AG08395 (cell line): ENCODE measurements at places on chromosomes 4 and X.

GRCh38 chr4:8325291-8325973 lies 55.9 kb downstream of the HTRA3 start:
- no peak for DNase-seq

- DNase-seq, result no peak
Measured at GRCh38 chr4:32485956-32486355, 1765.8 kb downstream of the PCDH7 start.

- peak; percentile 99 for DNase-seq
Measured at GRCh38 chr4:1309261-1310010, 19.7 kb downstream of the MAEA start.

- no peak for DNase-seq
Measured at GRCh38 chr4:122742933-122743829, 10.7 kb downstream of the BBS12 start.

DNA sequence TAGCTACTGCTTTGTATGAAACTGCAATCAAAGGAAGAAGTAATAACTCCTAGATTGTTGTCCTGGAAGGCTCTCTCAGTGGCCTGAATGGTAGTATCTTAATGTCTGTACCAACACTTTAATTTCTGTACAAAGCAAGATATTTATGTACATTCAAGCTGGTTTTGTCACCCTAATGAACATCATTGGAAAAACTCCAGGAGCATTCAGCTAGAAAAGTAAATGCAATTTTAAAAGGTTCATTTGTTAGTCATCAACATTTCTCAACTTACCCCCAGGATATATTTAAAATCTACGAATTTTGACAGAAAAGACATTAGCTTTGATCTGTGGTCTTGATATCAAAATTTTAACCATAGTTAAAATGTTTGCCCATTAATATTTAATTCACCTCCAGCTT lies 80.0 kb upstream of the FGF13 start:
- no peak for DNase-seq

GRCh38 chr4:32148111-32148666 lies 1428.0 kb downstream of the PCDH7 start:
- no peak for DNase-seq

DNA sequence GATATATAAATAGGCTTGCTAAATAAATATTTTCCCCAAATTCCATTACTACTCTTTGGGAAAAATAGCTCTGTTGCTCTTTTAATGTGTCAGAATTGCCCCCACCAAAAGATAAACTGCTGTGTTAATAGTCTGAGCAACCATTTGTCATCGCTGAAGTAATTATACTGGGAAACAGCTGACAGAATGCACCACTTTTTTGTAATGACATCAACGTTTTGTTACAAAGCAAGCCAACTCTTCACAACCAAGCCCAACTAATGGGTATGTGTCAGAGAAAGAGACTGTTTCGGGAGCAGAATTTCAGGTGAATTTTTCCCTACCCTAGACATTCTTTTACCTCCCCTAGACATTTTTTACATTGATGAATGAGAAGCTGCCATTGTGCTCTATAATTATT lies 405.0 kb upstream of the MAGEB18 start:
- DNase-seq, result no peak

DNA sequence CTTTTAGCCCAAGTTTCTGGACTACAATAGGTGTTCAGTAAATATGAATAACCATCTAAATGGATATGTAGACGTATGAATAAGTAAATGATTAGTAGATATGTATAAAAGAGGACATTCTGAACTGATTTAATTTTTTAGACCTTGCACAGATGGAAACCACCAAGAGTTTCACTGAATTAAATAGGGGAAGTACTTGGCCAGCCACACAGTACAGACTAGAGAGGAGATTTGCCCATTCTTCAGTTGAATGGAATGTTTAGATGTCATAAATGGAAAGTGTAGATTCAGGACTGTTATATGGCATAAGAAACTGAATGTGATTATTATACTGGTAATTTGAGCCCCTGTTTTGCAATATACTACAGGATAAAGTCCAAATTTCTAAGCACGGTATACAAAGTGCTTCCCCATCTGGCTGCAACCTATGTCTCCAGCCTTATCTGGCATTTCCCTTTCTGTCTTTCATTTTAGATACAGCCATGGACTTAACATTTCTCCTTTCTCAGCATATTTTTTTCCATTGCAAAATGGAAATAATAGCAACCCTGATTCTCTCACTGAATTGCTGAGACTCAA lies 137.8 kb upstream of the HS3ST1 start:
- DNase-seq, result no peak

DNA sequence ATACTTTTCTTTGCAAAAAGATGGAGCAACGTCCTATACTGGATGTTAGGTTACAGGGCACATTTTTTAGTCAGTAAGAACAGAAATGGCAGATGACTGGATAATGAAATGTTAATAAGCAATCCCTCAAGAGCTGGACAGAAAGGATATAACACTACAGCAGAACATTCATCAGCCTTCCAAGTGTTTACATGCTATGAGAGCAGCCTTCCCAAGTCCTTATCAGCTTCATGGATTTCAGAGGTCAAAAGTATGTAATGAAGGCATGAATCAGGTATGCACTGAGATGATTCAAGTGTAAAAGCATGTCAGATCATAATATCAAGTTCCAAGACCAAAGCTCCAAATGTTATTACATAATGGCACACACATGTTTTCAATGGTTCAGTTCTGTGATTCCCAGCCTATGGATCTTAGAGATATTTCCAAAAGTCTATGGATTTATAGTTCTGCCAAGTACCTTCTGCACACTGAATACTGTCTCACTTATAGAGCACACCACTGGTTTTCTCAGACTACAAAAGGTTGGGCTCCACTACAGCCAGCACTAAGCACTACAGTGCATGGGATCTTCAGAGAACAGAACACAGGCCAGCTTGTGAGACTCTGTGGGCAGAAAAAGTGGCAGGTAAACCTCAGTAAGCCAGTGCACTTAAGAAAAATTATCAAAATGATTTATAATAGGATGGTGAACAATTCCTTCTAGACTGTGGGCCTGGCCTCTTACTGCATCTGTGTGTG lies 49.2 kb downstream of the GPC4 start:
- DNase-seq, result peak; percentile 13

DNA sequence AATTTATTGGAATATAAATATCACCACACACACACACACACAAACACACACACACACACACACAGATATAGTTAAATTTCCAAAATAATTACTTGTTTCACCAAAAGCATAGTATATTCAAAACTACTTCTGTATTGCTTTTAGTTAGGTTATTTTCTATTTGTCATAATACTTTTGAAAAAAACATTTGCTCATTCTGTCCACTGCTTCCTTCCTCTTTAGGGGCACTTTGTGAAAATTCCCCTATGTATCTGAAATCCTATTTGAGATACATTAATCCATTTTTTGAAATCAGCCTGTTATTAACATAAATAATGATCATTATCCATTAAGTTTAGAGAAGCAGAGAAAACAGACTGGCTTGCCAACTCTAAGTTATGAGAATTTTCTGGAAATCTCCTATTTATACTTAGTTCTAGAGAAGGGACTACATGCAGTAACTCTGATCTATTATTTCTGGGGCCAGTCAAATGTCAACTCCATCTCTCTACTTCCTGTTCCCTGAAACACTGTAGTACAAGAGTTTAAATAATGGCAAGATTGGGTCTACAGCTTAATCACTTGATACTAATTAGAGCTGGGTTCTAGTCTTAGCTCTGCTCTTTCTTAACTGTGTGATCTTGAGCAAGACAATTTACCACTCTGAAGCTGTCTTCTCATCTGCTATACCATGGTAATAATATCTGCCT lies 54.4 kb upstream of the GPR174 start:
- DNase-seq, result no peak

DNA sequence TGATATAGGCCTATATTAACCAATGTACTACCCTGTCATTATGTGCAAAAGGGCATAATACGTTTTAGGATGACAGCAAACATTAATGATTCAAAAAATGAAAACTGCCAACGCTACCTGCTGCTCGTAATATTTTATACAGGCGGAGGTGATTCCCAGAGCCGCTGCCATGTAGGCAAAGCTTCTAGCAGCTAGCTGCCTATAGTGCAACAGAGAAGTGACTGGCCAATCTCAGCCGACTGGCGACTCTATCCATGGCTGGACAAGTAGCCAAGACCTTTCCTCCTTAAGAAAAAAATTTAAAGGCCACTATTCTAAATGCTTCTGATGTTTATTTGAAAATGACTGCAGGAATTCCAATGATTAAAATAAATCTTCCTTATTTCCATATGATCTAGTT lies 1.9 kb downstream of the PPARGC1A start:
- DNase-seq, result no peak

- DNase-seq, result peak; percentile 75
Measured at GRCh38 chr4:78293821-78294301, 236.7 kb downstream of the FRAS1 start.

DNA sequence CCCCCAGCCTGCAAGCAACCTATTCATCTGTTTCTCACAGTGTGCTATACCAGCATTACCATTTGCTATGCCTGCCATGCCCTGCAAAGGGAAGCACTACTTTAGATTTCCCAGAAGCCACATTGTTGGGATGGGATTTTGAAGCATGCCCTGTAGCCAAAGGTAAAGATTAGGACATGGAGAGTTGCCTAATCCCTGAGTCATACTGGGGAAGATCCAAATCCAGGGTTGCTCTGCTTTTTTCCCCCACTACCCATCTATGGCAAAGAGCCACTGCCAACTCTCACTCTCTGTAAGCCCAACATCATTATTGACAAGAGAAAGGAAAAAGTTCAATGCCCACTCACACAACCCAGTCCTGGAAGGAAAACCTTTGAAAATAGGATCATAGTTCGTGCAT lies 36.7 kb upstream of the TMEM164 start:
- no peak for DNase-seq
